ENCODE measurements at places on chromosomes 3 and 15.

DNA sequence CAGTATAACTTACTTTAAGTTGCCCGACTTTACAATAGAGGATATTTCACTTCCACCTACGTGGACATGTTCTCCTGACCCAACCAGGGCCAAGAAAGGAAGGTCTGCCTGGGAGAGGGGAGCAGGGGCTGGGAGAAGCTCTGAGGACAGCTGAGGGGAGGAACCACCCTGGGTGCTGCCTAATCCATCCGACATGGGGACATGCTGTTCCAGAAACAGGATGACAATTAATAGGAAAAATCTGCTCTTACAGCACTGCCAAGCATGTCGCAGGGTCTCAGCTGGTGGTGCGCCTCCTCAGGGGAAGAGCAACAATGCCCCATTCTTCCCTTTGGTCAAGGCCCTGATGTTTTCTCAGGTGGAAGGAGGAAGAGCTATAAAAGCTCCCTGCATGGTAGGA, 132.3 kb downstream of the NTRK3 start:
- no peak for DNase-seq

DNA sequence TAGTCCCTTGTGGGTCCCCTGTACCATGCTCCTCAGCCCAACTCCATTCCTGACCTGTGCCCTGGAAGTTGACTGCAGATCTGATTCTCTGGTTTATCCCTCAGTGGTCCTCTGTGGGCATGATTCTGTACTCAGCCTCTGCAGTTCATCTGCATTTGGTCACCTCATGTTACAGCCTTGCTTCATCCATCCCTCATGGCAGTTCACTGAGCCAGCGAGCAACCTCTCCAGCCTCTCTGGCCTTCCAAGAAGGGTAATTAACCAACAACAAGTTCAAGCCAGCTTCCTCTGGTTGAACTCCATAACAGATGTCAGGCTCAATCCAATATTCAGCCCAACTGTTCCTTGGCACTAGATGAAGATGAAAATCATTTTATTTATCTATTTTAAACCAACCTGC, 509.5 kb downstream of the NTRK3 start:
- DNase-seq: no peak

DNA sequence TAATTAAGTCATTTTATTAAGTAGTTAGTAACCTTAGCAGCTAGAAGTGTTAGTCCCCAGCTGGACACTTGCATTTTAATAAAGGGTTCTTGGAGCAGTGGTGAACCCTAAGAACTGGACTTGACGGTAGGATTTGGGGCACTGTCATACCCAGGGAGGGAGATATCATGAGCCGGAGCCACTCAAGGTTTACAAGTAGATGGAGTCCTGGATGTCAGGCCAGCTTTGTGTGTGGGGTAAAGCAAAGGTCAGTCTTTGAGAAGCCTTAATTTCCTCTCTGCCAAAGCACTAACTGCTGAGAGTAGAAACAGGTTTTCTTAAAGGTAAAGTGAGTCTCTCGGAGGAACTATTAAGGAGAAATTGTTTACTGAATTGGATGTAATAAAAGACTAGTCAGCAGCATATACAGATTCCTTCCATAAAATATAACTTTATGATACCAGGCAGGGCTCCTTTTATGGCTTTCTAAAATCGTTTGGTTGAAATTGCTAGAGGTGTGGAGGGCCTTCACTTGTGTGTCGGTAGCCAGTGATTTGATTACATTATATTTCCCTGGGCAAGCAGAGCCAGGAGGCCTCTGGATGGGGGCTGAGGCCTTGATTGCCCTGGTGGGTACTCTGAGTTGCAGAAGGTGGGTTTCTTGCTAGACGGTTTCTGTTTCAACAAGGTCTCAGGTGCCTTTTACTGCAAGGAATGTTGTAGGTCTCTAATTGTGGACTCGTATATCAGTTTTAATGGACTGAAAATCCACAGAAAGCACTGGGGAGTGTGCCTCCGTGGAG, 23.1 kb downstream of the SQOR start:
- DNase-seq: no peak

GRCh38 chr3:48684480-48685143, 1.1 kb downstream of the NCKIPSD start:
- peak; percentile 29 for DNase-seq

DNA sequence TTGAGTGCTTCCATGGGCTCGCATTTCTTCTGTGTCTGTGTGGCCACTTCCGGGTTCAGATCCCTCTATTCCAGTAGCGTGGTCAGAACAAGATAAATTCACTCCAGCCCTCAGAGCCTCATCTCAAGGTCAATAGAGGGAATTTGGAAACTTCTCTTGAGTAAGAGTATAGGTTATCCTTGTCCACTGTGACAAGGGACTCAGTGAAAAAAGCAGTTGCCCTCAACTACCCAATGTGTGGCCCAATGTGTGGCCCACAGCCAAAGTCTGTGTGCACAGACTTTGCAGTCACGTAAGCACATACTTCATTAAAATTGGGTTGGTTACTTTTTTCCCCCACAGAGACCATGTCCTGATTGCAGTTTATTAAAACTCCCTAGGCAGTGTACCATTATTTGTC, 305.6 kb upstream of the SEMA6D start:
- no peak for DNase-seq

DNA sequence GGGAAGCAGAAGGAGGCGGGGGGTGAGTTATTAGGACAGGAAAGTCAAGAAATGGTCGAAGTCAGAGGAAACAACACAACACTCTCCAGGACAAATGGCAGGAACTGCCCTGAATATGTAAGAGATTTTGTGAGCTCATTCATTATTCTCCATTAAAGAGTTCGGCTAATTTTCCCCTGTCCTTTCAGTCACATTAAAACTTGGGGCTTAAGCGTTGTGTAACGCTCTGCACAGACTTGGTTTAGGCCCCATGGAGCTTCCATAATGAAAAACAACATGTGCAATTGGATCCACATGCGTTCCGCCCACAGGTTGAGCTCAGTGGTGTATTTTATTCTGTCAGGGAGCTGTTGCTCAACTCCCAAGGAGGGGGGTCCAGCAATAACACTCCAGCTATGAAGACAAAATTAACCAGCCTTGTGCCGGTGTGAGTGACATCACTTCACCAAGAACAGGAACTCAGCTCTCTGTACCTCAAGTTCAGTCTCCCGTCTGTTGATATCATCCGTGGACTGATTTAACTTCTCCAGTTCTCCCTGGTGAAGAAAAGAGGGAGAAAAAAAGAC, 2.3 kb downstream of the SH3BP5 start:
- DNase-seq: no peak

Data from occipital lobe (tissue), 3 donors.